Colonic mucosa (tissue), 4 donors: ENCODE measurements at places on chromosomes 5 and 9. TPM values are rescaled to one million over a fixed set of nuclear protein-coding genes. Genes with fewer than 3 reads are reported as not detected.
A peak's percentile ranks its signal among the peaks of the same experiment; 100 is the strongest.

The PTGES gene
- total RNA-seq, result 5.1 TPM

The SLC26A2 gene
- 770 TPM for total RNA-seq

The SPATA31A7 gene
- not detected for total RNA-seq

The SUSD3 gene
- total RNA-seq, result 2.2 TPM

The ENHO gene
- 1.3 TPM for total RNA-seq

The PCDHA1 gene
- 0.13 TPM for total RNA-seq

The IL13 gene
- not detected for total RNA-seq

The ENTREP1 gene
- 1.7 TPM for total RNA-seq

The NAIP gene
- total RNA-seq, result 7.7 TPM

DNA sequence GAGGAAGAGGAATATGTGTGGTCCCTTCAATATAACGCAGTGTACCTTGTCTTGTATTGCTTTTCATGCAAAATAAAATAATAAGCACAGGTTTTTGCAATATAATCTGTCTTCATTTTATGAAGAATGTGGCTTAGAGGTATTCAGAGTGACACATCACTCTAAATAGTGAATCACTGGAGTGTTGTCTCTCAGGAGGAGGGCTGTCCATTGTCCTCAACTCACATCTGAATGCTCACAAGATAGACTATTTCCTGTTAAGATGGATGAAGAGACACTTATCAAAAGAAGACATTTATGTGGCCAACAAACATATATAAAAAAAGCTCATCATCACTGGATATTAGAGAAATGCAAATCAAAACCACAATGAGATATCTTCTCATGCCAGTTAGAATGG is 1147.5 kb upstream of the C9orf72 start:
- no peak overlapping the region for H3K27ac ChIP-seq
- no peaks in the 10 kb centered on the region for H3K4me1 ChIP-seq
- no peaks in the 10 kb centered on the region for H3K36me3 ChIP-seq
- H3K27me3 ChIP-seq, result no peaks in the 10 kb centered on the region
- DNase-seq, result no peak

- H3K27me3 ChIP-seq, result no peaks in the 10 kb centered on the region
- no peak overlapping the region for H3K27ac ChIP-seq
- no peak overlapping the region for H3K4me3 ChIP-seq
- H3K4me1 ChIP-seq, result no peaks in the 10 kb centered on the region
- no peak for DNase-seq
These were observed 52.1 kb upstream of the CCNG1 start for GRCh38 chr5:163385271-163385670.

GRCh38 chr9:137243626-137244485 is 2.8 kb downstream of the TUBB4B start:
- H3K4me1 ChIP-seq, result peaks cover 13% of the 10 kb centered on the region
- no peak overlapping the region for H3K4me3 ChIP-seq
- peaks cover 10% of the 10 kb centered on the region for H3K36me3 ChIP-seq
- no peaks in the 10 kb centered on the region for H3K27me3 ChIP-seq
- H3K27ac ChIP-seq, result no peak overlapping the region

DNA sequence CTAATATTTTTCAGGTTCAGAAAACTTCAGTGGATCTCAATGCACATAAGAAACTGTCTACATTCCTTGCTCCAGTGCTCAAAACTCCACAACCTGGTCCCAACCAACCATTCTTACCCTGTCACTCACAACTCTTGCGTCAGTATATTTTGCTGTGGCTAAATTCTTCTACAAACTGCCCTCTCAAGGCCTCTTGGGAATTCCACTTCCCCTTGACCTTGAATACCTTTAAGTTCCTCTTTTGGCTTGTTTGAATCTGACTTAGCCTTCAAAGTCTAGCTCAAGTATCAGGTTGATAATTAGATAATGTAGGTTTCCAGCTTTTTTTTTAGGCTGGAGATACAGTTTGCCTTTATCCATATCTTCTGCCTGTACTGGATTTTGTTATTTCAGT is 128.3 kb downstream of the SLF1 start:
- H3K4me1 ChIP-seq, result no peaks in the 10 kb centered on the region
- no peak for DNase-seq
- no peak overlapping the region for H3K4me3 ChIP-seq
- no peaks in the 10 kb centered on the region for H3K27me3 ChIP-seq
- no peak overlapping the region for H3K27ac ChIP-seq
- no peaks in the 10 kb centered on the region for H3K36me3 ChIP-seq

DNA sequence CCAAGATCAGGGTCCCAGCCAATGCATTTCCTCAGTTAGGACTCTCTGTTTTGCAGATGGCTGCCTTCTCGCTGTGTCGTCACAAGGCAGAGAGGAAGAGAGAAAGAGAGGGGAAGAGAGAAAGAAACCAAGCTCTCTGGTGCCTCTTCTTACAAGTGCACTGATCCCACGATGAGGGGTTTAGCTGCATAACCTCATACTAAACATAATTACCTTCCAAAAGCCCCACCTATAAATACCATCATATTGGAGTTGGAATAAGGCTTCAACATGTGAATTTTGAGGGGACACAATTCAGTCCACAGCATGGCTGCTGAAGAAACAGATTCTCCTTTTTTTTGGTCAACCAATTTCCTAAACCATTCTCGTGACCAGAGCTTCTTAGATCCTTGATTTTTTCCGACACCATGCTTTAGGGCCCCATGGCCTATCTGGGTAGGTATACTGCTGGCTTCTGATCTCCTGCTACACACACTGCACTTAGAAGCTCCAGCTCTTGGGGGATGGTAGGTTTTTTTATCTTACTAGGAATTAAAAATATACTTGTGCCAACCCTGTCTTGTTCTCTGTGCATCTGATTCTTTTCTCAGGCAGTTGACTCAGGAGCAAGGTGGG is 5.1 kb downstream of the CAMK4 start:
- no peaks in the 10 kb centered on the region for H3K36me3 ChIP-seq
- H3K4me3 ChIP-seq, result no peak overlapping the region
- DNase-seq, result no peak
- peaks cover 10% of the 10 kb centered on the region for H3K27me3 ChIP-seq

- H3K4me3 ChIP-seq, result no peak overlapping the region
- no peak for DNase-seq
- no peaks in the 10 kb centered on the region for H3K27me3 ChIP-seq
- peaks cover 13% of the 10 kb centered on the region for H3K4me1 ChIP-seq
- no peak overlapping the region for H3K27ac ChIP-seq
These were observed 290 bp downstream of the SLC23A1 start for GRCh38 chr5:139382807-139383206.

DNA sequence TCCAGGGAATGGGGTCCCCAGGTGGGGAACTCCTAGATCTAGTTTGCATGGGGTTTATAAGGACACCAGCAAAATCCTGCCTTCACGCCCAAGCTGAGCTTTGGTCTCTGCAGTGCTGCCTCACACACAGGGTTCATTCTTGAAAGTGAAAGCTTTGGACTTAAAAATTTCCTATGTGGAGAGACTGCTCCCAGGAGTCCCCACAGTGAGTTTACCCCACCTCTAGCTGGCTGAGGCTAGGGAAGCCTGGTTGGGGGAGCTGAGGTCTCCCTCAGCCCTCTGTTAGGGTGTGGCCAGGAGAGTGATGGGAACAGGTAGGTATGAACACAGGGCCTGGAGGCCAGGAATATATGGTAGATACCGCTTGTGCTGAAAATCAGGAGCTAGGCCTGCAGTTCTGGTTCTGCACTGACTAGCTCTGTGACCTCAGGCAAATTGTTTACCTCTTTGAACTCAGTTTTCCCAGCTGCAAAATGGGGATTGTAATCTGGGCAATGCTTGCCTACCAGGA is 41.5 kb upstream of the LARP1 start:
- no peaks in the 10 kb centered on the region for H3K27me3 ChIP-seq
- peak; percentile 47 for DNase-seq
- H3K27ac ChIP-seq, result peak overlapping the region; percentile 65
- H3K36me3 ChIP-seq, result no peaks in the 10 kb centered on the region
- H3K4me1 ChIP-seq, result peaks cover 6% of the 10 kb centered on the region

DNA sequence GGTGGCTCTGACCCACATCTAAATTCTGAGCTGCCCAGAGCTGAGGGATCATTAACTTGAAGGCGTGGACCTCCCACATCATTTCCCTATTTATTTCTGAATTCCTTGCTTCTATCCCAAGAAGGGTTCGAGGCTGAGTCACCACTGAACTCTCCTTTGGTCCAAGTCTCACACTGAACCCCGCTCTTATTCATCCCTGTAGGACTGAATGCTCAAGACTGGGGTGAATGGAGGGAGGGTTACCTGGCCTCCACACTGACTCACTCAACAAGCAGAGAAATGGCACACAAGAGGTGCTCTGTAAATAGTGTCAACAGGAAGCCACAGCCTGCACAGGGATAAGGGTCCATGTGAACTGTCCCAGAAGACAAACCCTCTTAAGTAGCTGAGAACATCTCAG is 79.1 kb upstream of the FSTL4 start:
- H3K27me3 ChIP-seq, result no peaks in the 10 kb centered on the region
- H3K4me3 ChIP-seq, result no peak overlapping the region
- no peaks in the 10 kb centered on the region for H3K36me3 ChIP-seq
- DNase-seq, result no peak
- no peak overlapping the region for H3K27ac ChIP-seq

GRCh38 chr5:138905541-138905940 is 30.4 kb upstream of the LRRTM2 start:
- DNase-seq, result no peak
- no peak overlapping the region for H3K27ac ChIP-seq
- no peak overlapping the region for H3K4me3 ChIP-seq
- H3K27me3 ChIP-seq, result no peaks in the 10 kb centered on the region
- H3K36me3 ChIP-seq, result peaks cover 7% of the 10 kb centered on the region

- DNase-seq, result no peak
- H3K27me3 ChIP-seq, result no peaks in the 10 kb centered on the region
- no peak overlapping the region for H3K4me3 ChIP-seq
- H3K4me1 ChIP-seq, result no peaks in the 10 kb centered on the region
- H3K27ac ChIP-seq, result no peak overlapping the region
These were observed 45.9 kb upstream of the TLX3 start for GRCh38 chr5:171263181-171263580.

GRCh38 chr9:32584784-32585183 is 11.8 kb upstream of the NDUFB6 start:
- no peaks in the 10 kb centered on the region for H3K27me3 ChIP-seq
- H3K36me3 ChIP-seq, result no peaks in the 10 kb centered on the region
- H3K4me3 ChIP-seq, result no peak overlapping the region
- no peaks in the 10 kb centered on the region for H3K4me1 ChIP-seq
- no peak overlapping the region for H3K27ac ChIP-seq

DNA sequence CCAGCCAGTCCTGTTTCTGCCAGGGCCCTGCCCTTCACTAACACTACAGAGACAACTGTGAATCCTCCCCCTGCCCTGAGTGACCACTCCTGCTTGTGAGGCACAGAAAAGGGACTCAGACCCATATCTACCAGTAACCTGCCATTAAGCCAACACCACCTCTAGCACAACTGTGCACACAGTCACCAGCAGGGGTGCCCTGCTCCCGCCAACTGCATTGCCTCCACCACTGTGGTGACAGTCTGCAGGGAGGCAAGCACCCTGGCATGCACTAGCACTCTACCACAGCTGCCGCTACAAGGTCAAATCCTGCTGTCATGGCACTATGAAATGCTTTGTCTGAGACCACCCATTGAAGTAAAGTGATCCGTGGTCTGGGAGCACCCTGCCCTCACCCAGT is 1028.5 kb upstream of the CDH9 start:
- H3K4me3 ChIP-seq, result no peak overlapping the region
- no peaks in the 10 kb centered on the region for H3K27me3 ChIP-seq
- no peak overlapping the region for H3K27ac ChIP-seq
- H3K4me1 ChIP-seq, result no peaks in the 10 kb centered on the region

DNA sequence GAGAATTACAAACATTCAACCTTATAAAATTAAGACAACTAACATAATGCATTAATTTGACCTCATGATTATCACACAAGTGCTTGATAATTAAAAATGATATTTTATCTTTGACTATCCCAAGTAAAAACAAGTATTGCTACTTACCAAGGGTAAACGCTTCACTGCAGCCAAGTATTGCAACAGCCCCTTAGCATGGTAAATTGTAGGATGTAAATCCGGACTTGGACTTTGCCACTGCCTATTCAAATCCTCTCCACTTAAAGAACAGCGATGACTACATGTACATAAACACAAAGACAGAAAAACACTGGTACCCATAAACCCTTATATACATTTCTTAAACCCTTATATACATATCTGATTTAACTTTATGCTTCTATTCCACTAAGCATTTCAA is 155.1 kb downstream of the AGTPBP1 start:
- H3K27ac ChIP-seq, result no peak overlapping the region
- no peaks in the 10 kb centered on the region for H3K36me3 ChIP-seq
- no peak for DNase-seq
- H3K27me3 ChIP-seq, result no peaks in the 10 kb centered on the region
- H3K4me1 ChIP-seq, result no peaks in the 10 kb centered on the region
- H3K4me3 ChIP-seq, result no peak overlapping the region

- no peaks in the 10 kb centered on the region for H3K4me1 ChIP-seq
- H3K27me3 ChIP-seq, result no peaks in the 10 kb centered on the region
- no peak overlapping the region for H3K4me3 ChIP-seq
- H3K27ac ChIP-seq, result no peak overlapping the region
- H3K36me3 ChIP-seq, result no peaks in the 10 kb centered on the region
These were observed 5.1 kb upstream of the ANXA2R start for GRCh38 chr5:43045236-43045635.

GRCh38 chr9:95023217-95024003 is 294.1 kb downstream of the FANCC start:
- no peak for DNase-seq
- peak overlapping the region; percentile 2 for H3K27ac ChIP-seq
- no peaks in the 10 kb centered on the region for H3K27me3 ChIP-seq
- H3K4me3 ChIP-seq, result no peak overlapping the region
- H3K36me3 ChIP-seq, result no peaks in the 10 kb centered on the region

- no peak for DNase-seq
- H3K27me3 ChIP-seq, result no peaks in the 10 kb centered on the region
- no peaks in the 10 kb centered on the region for H3K4me1 ChIP-seq
- no peak overlapping the region for H3K4me3 ChIP-seq
- no peaks in the 10 kb centered on the region for H3K36me3 ChIP-seq
These were observed 40.3 kb downstream of the RAB3C start for GRCh38 chr5:58622936-58623871.

GRCh38 chr5:159441441-159441840 is 111.2 kb upstream of the IL12B start:
- H3K27me3 ChIP-seq, result no peaks in the 10 kb centered on the region
- H3K27ac ChIP-seq, result no peak overlapping the region
- no peak overlapping the region for H3K4me3 ChIP-seq

GRCh38 chr9:112912636-112913035 is 22.0 kb upstream of the SLC46A2 start:
- H3K27me3 ChIP-seq, result no peaks in the 10 kb centered on the region
- no peak overlapping the region for H3K27ac ChIP-seq
- no peaks in the 10 kb centered on the region for H3K36me3 ChIP-seq
- DNase-seq, result no peak
- H3K4me3 ChIP-seq, result no peak overlapping the region

- DNase-seq, result no peak
- no peaks in the 10 kb centered on the region for H3K27me3 ChIP-seq
- H3K27ac ChIP-seq, result no peak overlapping the region
- no peak overlapping the region for H3K4me3 ChIP-seq
These were observed 270.9 kb downstream of the HSPA4 start for GRCh38 chr5:133322743-133323142.

- H3K27ac ChIP-seq, result no peak overlapping the region
- DNase-seq, result no peak
- no peaks in the 10 kb centered on the region for H3K27me3 ChIP-seq
- no peak overlapping the region for H3K4me3 ChIP-seq
- no peaks in the 10 kb centered on the region for H3K36me3 ChIP-seq
These were observed 4.9 kb downstream of the IL6ST start for GRCh38 chr5:55989860-55990259.

- H3K4me1 ChIP-seq, result no peaks in the 10 kb centered on the region
- H3K4me3 ChIP-seq, result no peak overlapping the region
- DNase-seq, result no peak
- no peaks in the 10 kb centered on the region for H3K27me3 ChIP-seq
These were observed 77.7 kb upstream of the FAM169A start for GRCh38 chr5:74943905-74944304.

- H3K4me3 ChIP-seq, result peak within 1 kb of the TSS; percentile 46
- H3K36me3 ChIP-seq, result no peaks in the 10 kb centered on the region
- no peak within 1 kb of the TSS for H3K27ac ChIP-seq
These were observed at the start of gene S1PR3 for GRCh38 chr9:88991066-88992034. Gene S1PR3 (plus strand): TSS chr9:88991468. CDS start chr9:89001201, 9,733 bp downstream.
